ENCODE measurements at places on chromosomes 2 and 18.

DNA sequence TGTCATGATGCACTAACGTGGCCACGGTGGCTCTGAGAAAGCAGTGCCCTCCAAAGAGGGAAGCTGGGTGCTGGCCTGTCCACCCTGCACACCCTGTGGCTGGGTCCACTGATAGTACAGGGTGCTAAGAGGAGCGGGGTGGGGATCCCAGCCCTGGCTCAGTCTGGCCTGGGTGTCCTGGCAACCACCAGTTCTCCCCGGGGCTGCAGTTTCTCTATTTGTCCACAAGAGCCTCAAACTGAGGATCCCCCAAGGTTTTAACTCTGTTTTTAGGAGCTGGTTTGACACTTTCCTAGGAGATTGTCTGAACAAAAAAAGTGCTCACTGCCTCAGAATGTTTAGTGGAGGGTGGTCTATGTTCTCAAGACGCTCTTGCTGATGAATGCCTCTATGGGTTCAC is 29.0 kb downstream of the EDAR start:
- no peak for DNase-seq

DNA sequence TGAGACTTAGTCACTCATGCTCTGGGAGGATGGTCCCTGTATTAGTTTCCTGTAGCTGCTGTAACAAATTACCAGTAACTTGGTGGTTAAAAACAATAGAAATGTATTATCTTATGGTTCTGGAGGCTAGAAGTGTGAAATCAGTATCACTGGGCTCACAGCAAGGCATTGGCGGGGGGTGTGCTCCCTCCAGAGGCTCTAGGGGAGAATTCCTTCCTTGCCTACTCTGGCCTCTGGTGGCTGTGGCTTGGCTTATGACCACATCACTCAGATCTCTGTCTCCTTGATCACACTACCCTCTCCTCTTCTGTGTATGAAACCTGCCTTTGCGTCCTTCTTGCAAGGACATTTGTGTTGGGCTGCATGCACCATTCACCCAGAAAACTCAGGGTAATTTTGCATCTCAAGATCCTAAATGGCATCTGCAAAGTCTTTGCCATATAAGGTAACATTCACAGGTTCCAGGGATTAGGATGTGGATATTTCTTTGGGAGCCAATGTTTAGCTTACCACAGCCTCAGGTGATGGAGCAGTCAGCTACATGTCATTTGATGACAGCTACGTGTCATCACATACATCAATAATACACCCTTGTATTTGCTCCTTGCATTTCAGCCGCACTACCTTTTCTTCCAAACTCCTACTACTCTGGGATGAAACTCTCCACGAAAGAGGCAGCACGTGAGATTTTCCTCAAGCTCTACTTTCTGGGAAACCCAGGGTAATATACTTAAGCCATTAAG is 49.6 kb upstream of the POU3F3 start:
- no peak for DNase-seq

- peak; percentile 38 for DNase-seq
Observed at GRCh38 chr2:29920130-29920577, 1.2 kb downstream of the ALK start.

DNA sequence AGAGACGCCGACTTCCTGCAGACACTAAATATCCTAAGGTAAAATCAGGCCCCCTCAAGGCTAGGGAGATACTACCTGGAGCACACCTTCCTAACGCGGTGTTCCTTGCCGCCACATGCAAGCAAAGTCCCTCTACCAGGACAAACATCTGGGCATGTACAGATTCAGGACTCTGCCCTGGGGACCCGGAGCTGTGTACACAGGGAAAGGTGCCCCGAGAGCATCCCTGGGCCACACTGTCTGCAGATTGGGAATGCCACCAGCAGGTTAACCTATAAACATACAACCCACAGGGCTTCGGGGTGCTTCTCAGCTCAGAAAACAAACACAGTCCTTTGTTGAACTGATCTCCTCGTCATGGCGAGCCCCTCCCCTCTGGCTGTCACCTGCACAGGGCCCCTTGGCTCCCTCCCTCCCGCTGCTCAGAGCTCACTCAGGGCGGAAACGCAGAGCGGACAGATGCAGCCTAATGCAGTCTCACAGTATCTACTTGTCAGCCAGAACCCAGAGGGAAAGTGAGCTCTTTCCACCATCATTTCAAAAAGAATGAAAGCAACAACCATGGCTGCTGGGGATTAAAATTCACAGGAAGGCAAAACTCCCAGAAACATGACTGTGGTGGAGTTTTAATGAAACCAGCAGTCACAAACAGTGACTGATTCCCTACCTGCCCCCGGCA is 218.8 kb downstream of the HDAC4 start:
- DNase-seq: no peak

GRCh38 chr2:60518567-60518966 is 34.9 kb downstream of the BCL11A start:
- DNase-seq: no peak

DNA sequence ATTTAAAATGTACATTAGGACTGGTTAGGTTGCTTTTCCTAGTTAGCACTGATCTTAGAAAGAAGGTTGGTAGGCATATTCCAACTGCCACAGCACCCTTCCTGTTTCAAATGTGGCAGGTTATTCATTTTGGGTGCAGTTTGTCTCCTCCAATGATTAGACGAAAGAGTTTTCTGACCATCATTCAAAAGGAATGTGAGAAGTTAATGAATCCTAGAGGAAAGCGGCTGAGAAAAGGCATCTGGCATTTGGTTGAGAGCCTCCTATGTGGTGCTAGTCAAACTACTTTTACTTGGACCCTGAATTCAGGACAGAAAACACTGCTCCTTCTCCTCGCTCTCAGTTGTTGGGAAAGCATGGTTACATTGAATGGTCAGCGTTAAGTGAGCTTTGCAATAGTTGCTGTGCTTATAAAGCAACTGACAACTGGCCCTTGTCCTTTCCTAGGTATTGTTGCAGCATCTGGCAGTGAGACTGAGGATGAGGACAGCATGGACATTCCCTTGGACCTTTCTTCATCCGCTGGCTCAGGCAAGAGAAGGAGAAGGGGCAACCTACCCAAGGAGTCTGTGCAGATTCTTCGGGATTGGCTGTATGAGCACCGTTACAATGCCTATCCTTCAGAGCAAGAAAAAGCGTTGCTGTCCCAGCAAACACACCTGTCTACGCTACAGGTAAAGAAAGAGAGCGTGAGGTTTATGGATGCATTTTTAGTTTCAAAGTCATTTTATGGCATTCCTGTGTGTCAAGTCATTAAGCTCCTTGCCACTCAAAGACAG is 6.1 kb downstream of the TGIF1 start:
- DNase-seq: no peak

Data from anterior cingulate cortex (tissue), 58 donors.